Smooth muscle cell of the pulmonary artery (primary cell): ENCODE measurements at places on chromosomes 7 and 10. TPM values are rescaled to one million over a fixed set of nuclear protein-coding genes. Genes with fewer than 3 reads are reported as not detected.

The LAMB1 gene
- 749 and 814 TPM in 2 replicates for total RNA-seq

The XRCC2 gene
- total RNA-seq = 0.86 and 1.2 TPM in 2 replicates

The ZNF282 gene
- total RNA-seq = 26.1 and 31.5 TPM in 2 replicates

The NACAD gene
- total RNA-seq = 3.8 and 4.2 TPM in 2 replicates

The AKR1C4 gene
- total RNA-seq = not detected in 2 replicates

The NXPH1 gene
- total RNA-seq = not detected in 2 replicates

The CASD1 gene
- total RNA-seq = 10.8 and 20.5 TPM in 2 replicates

The EN2 gene
- not detected in 2 replicates for total RNA-seq

The PNLIPRP2 gene
- total RNA-seq = not detected in 2 replicates
